NCI-H1930 (cell line): ENCODE measurements at places on chromosomes 6 and 20.
A peak's percentile ranks its signal among the peaks of the same experiment; 100 is the strongest.

DNA sequence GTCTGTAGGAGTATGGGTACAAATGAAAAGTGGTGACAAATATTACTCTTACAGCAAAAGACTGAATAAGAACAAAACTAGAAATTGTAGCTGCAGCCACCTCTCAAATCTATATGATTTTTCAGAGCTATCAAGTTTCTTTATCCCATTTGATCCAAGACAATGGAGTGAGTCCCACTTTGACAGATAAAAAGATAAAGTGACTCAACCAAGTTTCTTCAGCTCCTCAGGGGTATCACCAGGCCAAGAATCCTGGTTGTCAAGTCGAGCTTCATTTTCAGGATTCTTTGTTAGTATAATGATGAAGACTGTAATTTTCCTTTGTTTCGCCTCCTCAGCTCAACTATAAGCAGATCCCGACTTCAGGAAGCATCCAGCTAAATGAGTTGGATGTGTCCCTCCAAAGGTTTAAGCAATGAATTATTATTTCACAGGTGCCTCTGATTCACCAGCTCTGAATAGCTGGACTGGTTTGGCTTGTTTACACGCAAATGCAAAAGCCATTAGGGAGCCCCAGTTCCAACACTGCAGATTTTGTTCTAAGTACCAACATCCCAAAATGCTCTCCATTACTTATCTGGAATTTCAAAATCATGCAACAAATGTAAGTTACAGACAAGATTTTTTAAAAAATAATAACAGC is 238.9 kb downstream of the MAFB start:
- no peak for DNase-seq

DNA sequence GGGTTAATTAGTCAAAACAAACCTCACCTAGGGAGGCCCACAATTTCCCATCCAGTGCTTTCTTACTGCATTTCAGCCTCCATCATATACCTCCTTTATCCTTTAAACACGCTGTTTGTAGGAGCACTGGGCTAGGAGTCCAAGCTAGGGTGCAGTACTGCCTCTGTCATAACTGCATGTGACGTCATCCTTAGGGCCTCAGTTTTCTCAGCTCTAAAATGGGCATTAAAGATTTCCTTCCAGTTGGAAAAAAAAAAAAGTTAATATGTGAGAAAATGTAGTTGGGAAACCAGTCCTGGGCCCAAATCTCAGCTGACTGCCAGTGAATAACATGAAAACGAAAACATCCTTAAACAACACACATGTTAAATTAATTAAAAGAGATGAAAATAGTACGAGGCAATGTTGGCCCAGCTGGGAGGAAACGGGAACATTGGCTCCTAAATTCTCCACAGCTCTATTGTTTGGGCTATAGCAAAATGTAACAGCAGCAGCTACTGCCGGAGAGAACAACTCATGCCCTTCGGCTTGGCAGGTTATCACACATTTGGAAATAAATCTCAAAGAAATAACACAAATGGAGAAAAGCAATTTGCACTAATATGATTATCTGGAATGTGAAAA is 79.9 kb upstream of the CCDC167 start:
- DNase-seq: no peak

DNA sequence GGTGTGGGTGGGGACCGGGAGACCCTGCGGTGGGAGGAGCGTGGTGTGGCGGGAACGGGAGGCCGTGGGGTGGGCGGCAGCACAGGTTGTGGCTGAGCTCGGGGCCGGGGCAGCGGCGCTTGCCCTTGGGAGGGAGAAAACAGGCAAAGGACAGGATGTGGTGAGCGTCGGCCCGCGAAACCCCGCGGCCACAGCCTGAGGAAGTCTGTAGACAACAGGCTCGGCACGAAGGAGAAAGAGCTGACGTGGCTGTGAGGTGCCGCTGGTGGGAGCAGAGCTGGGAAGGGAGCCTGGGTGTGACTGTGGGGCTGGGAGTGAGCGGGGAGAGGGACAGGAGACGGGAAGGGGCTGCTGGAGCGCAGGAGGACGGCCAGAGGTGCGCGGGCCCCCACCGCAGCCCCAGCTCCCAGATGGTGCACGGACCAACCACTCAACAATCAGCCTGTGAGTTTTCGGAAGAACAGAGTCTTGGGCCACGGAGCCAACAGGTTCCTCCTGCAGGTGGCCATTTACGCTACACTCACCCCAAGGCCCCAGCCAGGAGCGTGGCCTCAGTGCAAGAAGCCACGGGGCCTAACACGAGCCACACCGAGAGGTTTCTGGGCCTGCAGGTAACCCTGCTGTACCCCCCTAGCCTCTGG is 202.8 kb downstream of the DLL1 start:
- DNase-seq: no peak

- DNase-seq: no peak
Measured at GRCh38 chr6:23841116-23841515, 284.9 kb upstream of the NRSN1 start.

- no peak for DNase-seq
Measured at GRCh38 chr20:59458645-59459044, 145.7 kb upstream of the PHACTR3 start.

DNA sequence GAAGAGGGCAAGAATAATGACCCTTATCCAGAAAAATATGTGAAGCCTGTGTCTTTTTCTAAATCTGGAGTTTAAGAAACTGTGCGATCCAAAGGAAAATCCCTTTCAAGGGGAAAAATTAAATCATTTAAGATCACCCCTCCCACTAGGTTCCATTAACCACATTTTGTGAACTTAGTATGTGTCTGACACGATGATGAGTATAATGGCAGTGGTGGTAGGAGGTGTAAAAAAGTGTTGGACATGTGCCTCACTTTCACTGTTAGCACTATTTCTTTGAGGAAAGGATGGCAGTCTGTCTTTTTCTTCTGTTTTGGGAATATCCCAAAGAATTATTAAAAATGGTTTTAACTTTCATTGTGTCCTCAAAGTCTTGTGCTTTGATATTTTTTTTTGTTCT is 392.3 kb upstream of the CITED2 start:
- DNase-seq: no peak

GRCh38 chr6:106066989-106067388 is 19.1 kb upstream of the PRDM1 start:
- no peak for DNase-seq

GRCh38 chr20:59623583-59623982 is 19.2 kb downstream of the PHACTR3 start:
- DNase-seq: no peak

- no peak for DNase-seq
Measured at GRCh38 chr6:143579703-143580102, 68.2 kb upstream of the FUCA2 start.

DNA sequence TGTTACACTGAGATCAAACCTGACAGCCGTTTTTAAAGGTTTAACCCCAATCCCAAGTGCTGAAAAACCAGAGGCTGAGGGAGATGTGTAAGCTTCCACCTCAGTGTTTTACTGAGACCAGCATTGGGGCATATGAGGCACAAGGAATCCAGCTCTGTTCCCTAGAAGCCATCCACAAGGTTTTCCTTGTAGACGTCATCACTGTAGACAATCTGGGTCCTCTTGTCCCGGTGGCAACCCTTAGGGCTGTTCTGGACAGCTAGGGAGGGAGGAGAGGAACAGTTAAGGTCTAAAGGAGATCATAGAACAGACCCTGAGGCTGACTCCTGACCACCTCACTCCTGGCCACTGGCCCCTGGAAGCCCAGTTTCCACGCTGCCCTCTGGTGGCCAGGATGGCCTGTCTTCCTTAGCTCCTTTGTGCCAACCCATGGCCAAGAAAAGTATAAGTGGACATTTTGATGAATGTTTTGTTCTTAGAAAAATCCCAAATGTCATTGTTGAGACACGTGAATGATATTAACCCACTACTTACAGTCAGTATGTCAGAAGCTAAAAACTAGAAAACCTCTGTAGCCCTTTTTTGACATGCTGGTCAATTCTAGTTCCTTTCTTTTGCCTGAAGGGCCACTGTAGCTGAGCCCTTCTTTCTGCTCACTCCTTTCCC is 6.4 kb downstream of the CFB start:
- DNase-seq: peak; percentile 30

- peak; percentile 14 for DNase-seq
Measured at GRCh38 chr20:57934007-57934805, 224.4 kb upstream of the PMEPA1 start.

DNA sequence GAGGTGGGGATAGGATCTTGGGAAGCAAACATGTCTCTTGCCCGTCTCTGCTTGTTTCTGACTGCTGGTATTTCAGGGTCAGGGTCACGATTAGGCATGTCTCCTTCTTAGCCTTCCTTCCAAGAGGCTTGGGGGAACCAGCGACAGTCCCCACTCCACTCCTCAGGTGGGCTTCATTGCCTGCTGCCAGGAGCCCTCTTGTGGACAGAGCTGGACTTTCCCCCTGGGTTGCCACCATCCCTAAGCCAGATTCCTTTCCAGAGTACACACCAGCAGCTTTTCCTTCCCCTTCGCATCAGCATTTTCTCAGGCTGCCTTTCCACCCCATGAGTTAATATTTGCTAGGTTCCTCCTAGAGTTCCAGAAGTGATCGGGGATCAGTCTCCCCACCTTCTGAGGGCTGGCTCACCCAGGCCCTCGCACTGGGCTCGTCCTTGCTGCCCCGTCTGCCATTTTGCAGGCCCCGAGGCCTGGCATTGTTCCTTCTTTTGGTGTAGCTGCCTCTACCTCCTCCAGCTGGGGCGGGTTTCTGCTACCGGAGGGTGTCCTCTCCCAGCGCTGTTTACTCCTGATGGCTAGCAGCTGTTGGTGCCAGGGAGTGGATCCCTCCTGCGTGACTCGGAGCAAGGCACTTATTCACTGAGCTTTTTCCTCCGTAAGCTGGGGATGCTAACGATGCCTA is 8.8 kb upstream of the C20orf144 start:
- DNase-seq: peak; percentile 70

- no peak for DNase-seq
Measured at GRCh38 chr20:55744896-55745295, 260.4 kb downstream of the CBLN4 start.

DNA sequence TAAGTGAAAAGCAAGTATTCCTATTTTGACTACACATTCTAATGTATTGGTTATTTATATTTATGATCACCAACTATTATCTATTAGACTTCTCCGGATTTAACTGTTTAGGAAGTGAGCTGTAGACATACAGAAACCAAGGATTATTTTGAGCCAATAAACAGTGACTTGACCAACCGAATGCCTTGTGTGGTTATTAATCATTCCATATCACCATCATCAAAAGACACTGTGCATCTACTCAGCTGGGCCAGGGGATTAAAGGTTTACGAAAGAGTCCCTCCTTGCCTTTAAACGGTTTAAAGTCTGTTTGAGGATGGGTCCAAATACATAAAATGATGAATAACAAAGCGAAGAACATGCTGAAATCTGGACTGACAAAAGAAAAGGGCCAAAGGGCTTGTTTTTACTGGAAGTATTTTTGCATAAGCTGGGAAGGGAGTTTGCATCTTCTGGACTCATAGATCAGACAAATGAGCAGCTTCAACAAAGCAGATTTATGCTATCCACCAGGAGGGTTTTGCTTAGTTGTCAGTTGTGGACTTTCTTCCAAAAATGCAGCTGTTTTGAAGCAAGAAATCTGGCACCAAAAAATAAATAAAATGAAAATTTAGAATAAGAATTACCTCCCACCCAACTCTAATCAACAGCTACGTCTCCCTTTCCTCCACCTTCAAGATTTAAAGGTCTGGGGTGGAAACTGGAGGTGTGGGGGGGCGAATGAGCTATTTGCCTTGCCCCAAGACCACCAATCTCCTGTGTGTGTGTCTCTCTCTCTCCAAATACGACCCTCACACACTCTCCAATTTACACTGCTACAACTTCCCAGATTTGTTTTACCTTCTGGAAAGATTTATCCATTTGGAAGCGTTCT is 33.6 kb upstream of the ID4 start:
- DNase-seq: no peak

GRCh38 chr6:3456395-3456897 is 404 bp downstream of the SLC22A23 start:
- DNase-seq: no peak

- DNase-seq: no peak
Measured at GRCh38 chr6:52739627-52740026, 23.6 kb downstream of the GSTA2 start.

DNA sequence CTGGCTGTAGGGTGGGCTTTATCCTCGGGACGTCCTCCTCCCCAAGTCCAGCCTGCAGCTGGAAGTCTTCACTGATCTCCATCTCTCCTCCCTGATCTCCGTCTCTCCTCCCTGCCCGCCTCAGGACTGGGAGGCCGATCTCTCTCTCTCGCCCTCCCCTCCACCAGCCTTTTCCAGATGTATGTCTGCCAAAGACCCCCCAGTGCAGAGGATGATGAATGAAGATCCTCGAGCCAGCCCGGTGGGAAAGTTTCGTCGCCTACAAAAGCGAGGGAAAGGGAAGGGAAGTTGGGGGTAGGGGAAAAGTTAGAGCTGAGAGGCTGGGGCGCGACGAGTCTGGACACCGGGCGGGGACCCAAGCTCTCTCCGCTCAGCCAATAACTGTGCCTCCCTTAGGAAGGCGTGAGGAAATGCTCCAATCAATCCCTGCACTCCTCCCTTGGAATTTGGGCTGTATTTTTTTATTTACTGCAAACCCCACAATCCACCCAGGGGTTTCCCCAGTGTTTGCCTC is 595 bp upstream of the SRF start:
- DNase-seq: no peak

- DNase-seq: no peak
Measured at GRCh38 chr6:140988780-140989179, 1143.9 kb upstream of the GJE1 start.

DNA sequence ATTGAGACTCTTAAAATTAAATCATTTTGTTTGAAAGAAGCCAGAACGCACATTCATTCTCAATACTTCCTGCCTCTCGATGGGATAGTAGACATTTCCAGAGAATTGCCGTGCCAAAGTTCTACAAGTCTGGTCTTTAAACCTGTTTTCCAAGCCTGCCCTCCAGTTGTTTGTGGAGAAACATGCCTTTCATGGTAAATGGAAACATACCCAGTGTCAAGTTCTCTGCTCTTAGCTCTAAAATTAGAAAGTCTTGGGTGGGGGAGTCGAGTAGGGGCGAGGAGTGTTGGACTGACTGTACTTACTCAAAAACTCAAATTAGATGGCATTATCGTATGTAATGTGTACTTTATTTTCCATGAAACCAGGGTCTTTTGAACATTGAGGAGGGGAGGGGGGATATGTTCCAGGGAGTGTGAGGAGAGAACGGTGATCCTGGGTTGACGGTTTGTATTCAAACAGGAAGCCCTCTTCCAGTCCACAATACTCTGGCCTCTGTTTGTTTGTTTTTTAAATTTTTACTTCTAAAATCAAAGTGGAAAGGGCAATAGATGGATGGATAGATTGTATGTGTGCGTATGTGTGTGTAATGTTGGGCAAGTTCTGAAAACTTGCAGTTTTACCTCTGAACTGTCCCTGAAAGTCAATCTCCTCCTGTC is 106.8 kb upstream of the ARMC2 start:
- DNase-seq: no peak
